GDM1 (cell line): ENCODE measurements at places on chromosomes 12 and 14.

- DNase-seq = no peak
These were observed 36.4 kb upstream of the GXYLT1 start for GRCh38 chr12:42180990-42181596.

DNA sequence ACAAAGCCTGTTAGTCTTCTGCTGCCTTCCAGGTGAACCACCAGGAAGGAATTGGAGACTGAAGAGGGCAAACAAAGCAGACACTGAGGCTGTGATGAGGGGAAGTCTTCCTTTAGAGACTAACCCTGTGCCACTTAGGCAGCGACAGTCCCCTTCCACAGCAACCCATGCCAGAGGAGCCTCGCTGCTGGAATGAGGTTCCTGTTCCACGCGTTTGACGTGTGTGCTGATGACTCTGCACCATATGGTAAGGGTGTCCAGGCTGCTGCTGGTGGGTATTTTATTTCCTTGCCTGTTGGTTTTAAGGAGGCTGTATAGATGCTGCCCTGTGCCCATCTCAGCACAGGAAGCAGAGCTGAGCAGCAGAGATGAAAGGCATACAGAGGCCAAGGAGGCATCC is 361.9 kb upstream of the FKBP4 start:
- no peak for DNase-seq

DNA sequence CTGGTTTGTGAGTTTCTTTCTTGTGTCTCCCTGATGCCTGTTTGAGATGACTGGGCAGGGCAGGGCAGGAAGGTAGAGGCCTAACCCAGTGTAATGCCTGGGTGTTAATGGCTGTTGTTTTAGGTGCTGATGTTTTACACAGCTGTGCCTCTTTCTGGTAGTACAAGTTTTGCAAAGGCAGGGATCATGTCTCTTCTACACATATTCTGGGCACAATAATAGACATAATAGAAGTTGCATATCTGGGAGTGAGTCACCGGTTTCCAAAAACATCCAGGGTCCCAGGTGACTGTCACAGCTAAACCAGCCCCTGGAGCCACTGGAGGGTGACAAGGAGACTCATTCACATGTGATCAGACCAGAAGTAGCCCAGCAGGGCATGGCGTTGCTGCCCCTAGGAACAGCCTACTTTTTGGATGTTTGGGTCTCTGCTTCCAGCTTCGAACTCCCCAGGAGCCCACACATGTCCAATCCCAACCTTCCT is 18.1 kb downstream of the TPCN1 start:
- no peak for DNase-seq

DNA sequence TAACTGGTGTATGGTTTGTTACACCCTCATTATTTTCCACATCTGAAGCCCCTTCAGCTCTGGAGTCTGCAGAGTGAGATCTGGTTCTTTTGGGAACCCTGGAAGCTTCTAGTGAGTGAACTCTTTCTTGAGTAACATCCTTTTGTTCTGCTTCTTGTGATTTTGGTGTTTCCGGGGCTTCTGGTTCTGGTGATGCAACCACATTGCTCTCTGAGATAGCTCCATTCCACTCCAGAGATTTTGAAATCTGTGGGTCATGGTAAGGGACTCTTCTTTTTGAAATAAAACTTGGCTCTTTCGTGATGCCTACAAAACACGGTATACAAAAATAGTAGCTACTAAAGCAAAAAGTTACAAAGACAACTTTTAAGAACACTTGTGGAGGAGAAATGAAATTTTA is 5.4 kb downstream of the MDM1 start:
- no peak for DNase-seq

- no peak for DNase-seq
These were observed 121.2 kb downstream of the GPR135 start for GRCh38 chr14:59344016-59344415.

GRCh38 chr12:1870086-1870485 is 48.4 kb downstream of the CACNA2D4 start:
- DNase-seq = no peak

GRCh38 chr12:65532764-65533163 is 254.3 kb downstream of the MSRB3 start:
- no peak for DNase-seq

GRCh38 chr14:68212361-68212760 is 392.8 kb downstream of the RAD51B start:
- no peak for DNase-seq

GRCh38 chr12:12592930-12593329 is 18.7 kb upstream of the CREBL2 start:
- no peak for DNase-seq

DNA sequence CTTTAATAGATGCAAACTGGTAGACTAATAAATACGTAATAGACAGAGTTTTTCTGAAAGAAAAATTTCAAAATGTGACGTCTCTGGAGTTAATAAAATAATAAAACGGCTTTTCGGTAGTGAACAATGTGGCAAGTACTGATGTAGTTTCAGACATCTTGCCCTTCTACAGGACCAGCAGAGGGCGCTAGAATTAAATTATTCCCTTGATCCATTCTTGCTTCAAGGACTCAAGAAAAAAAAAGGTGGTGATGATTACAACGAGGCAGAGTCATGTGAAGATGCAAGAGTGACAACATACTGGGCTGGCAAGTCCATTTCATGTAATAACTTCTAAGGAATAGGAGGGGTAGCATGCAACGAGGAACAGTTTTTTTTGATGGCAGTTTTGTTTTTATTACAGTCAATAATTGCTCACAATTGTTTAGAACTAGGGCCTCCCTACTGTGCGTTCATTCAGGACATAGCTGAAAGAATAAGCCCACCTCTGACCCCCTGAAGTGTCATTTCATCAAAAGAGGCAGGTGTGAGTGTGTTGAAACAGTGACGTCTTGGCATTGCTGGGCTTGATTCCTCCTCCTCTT is 101.0 kb upstream of the GZMB start:
- DNase-seq = peak; percentile 6

DNA sequence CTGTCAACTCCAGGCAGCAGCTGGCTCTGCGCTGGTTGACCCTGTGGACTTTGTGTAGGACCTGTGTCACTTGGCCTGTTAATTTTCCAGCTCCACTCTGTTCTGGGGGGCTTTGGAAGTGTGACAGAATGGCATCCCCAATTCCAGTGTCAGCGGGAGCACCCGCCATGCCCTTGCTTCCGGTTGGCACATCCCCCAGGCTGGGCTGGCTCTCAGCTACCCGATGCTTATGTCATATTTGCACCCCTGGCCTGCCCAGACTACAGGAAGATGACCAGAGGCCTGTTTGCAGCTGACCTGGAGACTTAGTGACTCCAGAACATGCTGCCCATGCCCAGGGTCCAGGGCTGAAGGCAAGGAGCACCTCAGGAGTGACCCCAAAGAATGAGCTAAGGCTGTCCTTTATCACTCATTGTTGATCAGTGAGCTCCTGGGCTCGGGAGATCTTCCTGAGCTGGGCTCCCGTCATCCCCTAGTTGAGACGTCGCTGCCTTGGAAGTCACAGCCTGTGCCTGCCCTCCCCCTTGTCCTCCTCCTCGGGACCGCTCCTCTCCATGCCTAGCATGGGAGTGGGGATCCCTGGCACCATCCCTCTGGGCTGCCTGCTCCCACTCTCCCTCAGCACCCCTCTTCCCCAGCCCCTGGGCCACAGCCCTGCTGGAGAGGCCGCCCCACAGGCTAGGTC is 163.4 kb upstream of the RTL1 start:
- no peak for DNase-seq

- DNase-seq = no peak
These were observed 116.0 kb downstream of the METTL25 start for GRCh38 chr12:82474181-82474797.

GRCh38 chr12:7101694-7102131 is 7.3 kb downstream of the C1RL start:
- DNase-seq = no peak

DNA sequence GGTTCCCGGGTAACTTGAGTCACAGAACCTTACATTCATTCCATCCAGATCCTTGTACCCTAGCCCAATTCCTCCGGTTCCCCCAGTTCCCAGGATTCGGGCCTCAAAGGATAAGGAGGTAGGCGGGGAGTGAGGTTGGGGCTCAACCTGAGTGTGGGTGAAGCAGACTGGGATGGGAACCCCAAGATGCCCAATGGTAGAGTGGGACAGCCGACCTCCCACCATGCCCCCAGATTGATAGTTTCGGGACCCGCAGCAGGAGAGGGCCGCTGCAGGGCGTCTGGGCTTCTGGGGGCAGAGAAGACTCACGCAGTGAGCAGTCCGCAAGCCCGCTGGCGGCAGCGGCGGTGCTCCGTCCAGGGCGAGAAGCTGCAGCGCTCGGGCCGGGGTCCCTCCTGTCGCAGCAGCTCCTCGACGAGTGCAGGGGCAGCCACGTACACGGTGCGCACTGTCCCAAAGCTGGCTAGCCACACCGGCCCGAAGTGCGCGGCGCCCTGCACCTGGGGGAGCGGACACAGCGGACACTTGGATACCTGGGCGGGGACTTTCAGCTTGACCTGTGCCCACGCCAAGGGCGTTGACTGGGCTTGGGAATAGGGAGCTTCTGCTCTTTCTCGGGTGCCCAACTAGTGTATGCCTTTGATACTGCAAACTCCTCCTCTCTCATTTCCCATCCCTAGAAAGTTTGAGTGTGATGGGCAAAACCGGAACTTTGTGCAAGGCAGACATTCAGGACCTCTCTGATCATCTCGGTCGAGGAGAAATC is 997 bp downstream of the CYP27B1 start:
- no peak for DNase-seq

DNA sequence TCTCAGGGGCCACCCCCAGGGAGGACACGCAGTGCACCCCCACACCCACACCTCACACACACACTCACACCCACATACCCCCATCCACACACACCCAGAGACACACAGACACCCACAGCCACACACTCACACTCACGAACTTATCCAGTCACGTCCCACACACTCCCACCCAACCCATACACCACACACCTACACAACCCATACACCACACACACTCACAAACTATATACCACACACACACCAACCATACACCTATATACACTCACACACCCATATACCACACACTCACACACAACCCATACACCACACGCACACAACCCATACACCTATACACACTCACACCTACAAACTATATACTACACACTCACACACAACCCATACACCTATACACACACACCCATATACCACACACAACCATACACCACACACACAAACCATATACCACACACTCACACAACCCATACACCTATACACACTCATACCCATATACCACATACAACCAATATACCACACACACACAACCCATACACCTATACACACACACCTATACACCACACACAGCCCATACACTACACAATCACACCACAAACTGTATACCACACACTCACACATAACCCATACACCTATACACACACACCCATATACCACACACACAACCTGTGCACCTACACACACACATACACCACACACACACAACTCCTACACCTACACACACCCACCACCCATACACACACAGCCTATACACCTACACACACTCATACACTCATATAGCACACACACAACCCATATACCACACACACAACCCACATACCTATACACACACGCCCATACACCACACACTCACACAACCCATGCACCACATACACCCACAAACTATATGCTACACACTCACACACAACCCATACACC is 42.7 kb downstream of the TMEM121 start:
- DNase-seq = no peak

- peak; percentile 50 for DNase-seq
These were observed 10.0 kb upstream of the GPR19 start for GRCh38 chr12:12705838-12706520.

GRCh38 chr12:19131025-19131444 is 1.5 kb downstream of the PLEKHA5 start:
- DNase-seq = no peak

DNA sequence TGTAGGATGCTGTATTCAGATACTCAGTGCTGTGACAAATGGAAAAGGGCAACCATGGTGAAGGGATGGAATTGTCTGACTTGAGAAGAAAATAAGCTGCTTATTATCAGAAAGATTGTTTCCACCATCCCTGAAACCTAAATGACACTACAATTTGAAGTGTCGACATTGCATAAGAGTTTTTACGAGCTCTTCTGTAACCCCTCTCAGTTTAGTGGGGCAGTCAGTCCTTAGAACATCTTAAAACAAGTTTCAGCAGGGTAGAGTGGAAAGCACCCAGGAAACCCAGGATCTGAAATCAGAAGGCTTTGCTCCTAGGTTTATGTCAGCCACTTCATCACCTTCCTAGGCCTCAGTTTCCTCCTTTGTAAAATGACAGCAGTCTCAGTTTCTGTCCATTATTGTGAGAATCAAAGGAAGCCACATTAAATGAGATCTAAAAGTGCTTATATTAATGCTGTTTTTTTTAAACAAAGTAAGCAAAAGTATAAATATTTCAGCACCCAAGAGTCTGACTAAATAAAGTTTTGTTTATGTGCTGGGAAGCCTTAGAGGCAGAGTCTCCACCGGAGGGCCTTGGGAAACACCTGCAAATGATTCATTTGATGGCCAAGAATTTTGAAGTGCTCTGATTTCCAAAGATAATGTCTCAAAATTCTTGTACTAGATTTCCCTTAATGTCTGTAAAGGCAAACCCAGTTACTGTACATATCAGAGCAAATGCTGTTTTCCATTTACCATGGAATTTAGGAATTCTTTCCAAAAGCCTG is 1.8 kb downstream of the IFT43 start:
- no peak for DNase-seq

- DNase-seq = no peak
These were observed 49.0 kb downstream of the LIMA1 start for GRCh38 chr12:50234347-50234746.

- no peak for DNase-seq
These were observed 27.2 kb downstream of the EFCAB11 start for GRCh38 chr14:89927186-89927865.
